ENCODE measurements at places on chromosomes 1 and 21. TPM values are rescaled to one million over a fixed set of nuclear protein-coding genes. Genes with fewer than 3 reads are reported as not detected.

Gene ATP5PF
- total RNA-seq: 120 TPM

- H3K27ac ChIP-seq: no peak overlapping the region
- H3K4me3 ChIP-seq: no peak overlapping the region
- no peaks in the 10 kb centered on the region for H3K27me3 ChIP-seq
Observed at GRCh38 chr1:116232989-116233514, 121.9 kb downstream of the MAB21L3 start.

DNA sequence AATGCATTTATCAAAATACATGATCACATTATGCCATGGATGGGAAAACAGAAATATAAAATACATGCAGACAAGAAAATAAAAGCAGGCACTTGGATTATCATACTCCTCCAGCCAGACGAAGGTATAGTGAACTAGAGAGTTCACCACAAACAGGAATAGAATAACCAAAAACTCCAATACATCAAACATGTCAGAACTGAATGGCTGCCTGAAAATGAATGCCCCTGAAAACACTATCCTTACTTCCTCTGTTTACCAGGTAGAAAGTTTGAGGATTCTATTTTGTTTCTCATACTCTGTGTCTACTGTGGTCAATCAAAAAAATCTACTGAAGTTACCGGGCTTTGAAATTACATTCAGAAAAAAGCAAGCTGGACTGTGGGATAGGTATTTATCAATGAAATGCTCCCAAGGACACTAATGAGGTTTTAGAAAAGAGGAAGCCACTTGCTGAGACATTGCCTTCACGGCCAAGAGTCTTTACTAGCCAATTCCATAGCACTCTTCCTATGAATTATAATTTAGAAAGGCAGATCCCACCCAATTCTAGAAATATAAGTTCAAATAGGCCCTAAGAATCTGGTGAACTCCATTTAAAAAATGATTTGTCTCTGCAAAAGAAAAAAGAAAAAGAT lies 197.7 kb downstream of the SMYD3 start:
- no peak for DNase-seq
- H3K36me3 ChIP-seq: no peaks in the 10 kb centered on the region
- H3K4me3 ChIP-seq: no peak overlapping the region
- H3K27me3 ChIP-seq: no peaks in the 10 kb centered on the region

Gene DENND2D
- 22.9 TPM for total RNA-seq

Gene TSPAN1
- 34.7 TPM for total RNA-seq

Gene LINGO4
- 3.5 TPM for total RNA-seq

DNA sequence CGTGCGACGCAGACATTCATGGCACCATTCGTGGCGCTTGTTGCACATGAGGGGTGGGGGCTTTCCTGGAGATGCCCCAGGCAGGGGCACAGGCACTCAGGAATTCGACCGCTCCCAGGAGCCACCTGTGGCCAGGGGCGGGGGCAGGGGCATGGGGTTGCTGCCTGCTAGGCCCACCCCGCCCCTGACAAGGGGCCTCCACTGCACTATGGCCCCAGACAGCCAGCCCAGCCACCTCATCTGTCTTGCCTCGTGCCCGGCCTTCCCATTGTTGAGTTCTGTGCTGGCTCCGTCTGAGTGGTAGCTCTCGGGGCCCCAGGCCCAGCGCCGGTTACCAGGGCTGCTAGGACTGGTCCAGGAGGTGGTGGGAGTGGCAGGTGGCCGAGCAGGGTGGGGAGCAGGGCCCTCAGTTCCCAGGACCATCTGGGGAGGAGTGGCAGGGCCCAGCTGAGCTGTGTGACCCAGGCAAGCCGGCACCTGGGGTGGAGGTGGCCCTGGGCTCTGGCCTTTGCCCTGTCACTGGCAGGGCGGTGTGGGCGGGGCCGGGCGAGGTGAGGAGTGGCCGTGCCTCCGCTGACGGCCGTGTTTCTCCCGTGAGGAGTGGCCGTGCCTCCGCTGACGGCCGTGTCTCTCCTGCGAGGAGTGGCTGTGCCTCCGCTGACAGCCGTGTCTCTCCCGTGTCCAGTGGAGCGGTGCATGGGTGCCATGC lies 1.9 kb downstream of the PLCH2 start:
- no peak overlapping the region for H3K4me3 ChIP-seq
- H3K27me3 ChIP-seq: no peaks in the 10 kb centered on the region
- no peak overlapping the region for H3K27ac ChIP-seq
- no peaks in the 10 kb centered on the region for H3K36me3 ChIP-seq
- peaks cover 30% of the 10 kb centered on the region for H3K4me1 ChIP-seq
- no peak for DNase-seq

- no peak for DNase-seq
- no peaks in the 10 kb centered on the region for H3K27me3 ChIP-seq
- H3K36me3 ChIP-seq: no peaks in the 10 kb centered on the region
- H3K27ac ChIP-seq: no peak overlapping the region
- H3K4me3 ChIP-seq: no peak overlapping the region
- no peaks in the 10 kb centered on the region for H3K4me1 ChIP-seq
Observed at GRCh38 chr1:76239470-76239918, 164.9 kb downstream of the ST6GALNAC3 start.

All from testis (tissue), 5 donors.